H54 (cell line): ENCODE measurements at places on chromosomes 2 and 18.

GRCh38 chr18:23306822-23307221 lies 146.3 kb upstream of the RIOK3 start:
- no peak for DNase-seq

DNA sequence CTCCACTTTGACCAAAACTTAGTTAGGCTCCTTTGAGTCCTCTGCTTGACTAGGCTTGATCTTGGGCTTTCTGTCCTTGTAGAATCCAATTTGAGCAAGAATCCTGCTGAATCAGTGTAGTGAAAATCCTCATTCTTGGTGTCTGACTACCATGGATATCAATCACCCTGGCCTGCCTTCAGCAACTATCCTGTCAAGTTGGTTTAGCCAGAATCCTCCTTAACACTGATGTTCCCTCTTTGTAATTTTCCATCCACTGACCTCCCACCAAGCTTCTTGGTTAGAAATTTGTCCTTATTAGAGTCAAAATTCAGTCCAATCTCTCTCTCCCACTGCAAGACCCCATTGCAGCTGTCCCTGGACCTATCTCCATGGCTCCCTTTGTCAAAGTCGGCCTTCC lies 494 bp upstream of the RBM45 start:
- DNase-seq, result no peak

DNA sequence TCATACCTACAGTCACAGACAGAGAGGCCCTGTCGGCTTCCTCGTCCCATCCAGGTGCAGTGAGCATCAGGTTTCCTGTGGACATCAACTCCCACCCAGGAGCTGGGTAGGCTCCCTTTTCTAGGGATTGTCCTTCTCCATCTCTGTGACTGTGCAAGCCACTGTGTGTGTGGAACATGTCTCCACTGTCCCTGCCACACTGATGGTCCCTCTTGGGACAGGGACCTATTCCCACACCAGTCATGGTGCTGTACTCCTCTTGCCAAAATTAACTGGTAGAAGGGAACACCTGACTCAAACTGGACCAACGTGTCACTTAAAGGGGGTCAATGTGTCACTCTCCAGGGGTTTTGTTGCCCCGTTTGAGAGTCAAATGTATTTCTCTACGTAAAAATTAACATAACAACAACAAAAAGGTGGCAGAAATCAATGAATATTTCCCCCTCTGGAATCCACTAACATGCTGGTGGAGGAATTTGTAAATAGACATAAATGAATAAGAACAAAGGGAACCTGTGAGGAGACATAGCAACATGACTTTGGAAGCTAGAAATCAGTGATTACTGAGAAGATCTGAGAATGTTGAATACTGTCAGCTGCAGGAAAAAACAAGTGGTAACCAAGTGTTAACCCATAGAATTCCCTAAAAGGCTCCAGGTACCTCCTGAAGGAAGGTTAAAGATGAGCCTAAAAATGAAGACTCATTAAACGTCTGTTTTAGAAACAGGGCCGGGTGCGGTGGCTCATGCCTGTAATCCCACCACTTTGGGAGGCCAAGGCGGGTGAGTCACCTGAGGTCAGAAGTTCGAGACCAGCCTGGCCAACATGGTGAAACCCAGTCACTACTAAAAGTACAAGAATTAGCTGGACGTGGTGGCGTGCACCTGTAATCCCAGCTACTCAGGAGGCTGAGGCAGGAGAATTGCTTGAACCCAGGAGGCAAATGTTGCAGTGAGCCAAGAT lies 40.4 kb downstream of the SH2D6 start:
- no peak for DNase-seq

DNA sequence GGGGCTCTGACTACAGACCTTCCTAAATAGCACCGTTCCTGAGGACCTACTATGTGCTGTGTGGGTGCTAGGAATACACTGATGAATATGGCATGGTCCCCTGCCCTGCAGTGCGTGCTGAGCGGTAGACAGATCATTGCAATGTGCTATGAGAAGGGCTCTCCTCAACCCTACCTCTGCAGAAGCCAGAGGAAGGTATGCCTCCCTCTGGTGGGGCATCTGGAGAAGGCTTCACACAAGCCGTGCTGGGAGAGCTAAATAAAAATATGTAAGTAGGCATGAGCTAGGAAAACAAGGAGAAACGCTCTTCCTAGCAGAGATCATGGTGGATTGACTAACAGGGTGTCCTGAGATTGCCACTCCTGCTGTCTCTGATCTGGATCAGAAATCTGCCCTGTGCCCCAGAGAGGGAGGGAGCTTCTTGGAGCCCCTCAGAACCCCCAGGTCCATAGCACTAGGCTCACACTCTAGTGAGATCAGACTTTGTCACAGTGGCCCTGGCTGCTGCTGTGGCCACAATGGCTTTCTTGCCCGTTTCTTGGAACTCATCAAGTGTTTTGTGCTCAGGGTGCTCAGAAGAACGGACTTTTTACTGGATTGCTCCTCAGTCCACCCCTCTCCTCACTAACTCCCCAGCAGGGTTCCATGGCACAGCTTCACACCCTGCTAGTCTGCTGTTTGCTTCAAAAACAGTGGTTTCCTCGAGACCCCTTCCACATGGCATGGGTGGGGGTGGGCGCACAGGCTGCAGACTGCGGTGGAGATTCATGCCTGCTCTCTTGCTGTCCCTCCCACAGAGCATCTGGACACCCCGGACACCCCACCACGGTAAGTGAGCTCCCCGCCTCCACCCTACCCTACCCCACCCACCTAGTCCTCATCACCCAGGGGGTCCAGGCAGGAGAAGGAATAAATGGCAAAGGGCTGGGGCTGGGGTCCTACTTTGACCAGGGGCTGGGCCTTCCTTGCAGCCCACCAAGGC lies 14.2 kb downstream of the SIGLEC15 start:
- no peak for DNase-seq

DNA sequence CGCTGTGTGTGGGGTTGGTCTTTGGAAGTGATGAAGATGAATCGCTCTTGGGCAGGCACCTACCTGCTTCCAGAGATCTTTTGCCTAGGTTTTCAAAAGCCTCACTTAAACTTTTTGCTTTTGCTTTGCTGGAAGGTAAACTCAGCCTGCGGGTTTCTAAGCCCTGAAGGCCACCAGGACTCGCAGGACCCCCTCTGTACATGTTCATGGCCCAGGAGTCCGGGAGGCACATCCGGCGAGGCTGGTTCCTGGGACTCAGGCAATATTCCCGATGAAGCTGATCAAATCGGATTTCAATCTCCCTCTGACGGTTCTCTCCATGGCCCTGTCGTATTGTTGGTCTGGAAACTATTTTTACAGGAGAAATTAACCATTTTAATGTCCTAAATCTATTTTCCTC lies 13.2 kb downstream of the HJURP start:
- DNase-seq, result no peak

GRCh38 chr2:84643991-84644390 lies 127.7 kb downstream of the DNAH6 start:
- no peak for DNase-seq

DNA sequence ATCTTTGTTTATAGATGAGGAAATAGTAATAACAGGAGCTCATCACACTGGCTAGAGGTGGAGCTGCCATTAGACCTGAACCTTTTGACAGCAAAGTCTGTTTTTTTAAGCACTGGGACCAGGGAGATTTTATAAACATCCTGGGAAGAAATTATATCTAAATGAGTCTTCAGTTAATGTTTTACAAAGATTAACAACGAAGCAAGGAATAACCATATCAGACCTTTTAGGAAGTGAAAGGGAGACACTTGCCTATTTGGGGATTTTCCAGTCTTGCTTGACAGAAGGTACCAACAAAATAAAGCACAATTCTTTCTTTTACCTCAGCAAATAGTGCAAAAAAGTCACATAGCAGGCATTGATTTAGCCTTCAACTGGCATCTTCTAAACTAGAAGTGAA lies 777.0 kb downstream of the CPS1 start:
- no peak for DNase-seq

DNA sequence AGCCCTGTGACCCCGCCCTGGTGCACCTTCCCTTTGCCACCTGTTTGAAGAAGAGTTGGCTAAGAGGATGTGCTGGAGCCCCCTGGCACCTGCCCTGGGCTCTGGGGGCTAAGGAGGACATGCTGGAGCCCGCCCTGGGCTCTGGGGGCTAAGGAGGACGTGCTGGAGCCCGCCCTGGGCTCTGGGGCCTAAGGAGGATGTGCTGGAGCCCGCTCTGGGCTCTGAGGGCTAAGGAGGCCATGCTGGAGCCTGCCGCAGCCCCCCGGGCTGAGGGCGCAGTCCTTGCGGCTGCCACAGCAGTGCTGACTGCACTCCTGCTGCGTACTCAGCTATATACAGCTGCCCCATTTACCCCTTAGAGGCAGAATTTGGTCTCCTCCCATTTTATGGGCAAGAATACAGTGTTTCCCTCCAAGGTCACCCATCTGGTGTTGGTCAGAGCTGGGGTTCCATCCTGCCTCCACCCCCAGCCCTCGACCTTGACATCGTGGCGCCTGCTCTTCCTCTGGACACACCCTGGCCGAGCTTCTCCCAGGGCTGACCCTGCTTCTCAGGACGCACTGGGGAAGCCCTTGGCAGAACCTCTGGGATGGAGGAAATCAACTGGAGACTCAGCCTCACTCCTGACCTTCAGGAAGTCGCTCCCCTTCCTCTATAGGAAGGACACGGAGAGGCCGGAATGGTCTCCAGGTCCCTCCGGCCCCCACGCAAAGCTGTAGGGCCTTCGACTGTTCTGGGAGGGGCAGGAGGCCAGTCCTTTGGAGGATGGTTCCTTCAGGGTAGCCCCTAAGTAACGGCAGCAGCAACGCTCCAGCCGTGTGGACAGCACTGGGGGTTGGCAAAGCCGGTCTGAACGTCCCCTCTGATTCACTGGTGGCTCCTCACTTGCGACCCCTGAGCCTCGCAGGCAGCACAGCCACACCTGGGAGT lies 65.0 kb upstream of the HPCAL1 start:
- no peak for DNase-seq
